Left renal cortex interstitium (tissue), 4 donors: ENCODE measurements at places on chromosomes 12 and 14. TPM values are rescaled to one million over a fixed set of nuclear protein-coding genes. Genes with fewer than 3 reads are reported as not detected.

The CDH24 gene
- polyA plus RNA-seq = 13.1 TPM

The PPTC7 gene
- 22.1 TPM for polyA plus RNA-seq

The OXA1L gene
- 121 TPM for polyA plus RNA-seq

The KRT2 gene
- polyA plus RNA-seq = not detected

The SPTB gene
- polyA plus RNA-seq = 13.1 TPM

The RPGRIP1 gene
- 0.74 TPM for polyA plus RNA-seq

The GPRC5A gene
- polyA plus RNA-seq = 6.8 TPM

The PPP4R4 gene
- polyA plus RNA-seq = 0.25 TPM

The RAD9B gene
- polyA plus RNA-seq = 1.6 TPM

The C3AR1 gene
- 3.2 TPM for polyA plus RNA-seq

The PPFIA2 gene
- 7.2 TPM for polyA plus RNA-seq

The SAMD15 gene
- 6.7 TPM for polyA plus RNA-seq

The SYCP3 gene
- polyA plus RNA-seq = 0.95 TPM

The JPH4 gene
- 10.7 TPM for polyA plus RNA-seq

The DAO gene
- polyA plus RNA-seq = 0.87 TPM

The ARHGAP9 gene
- 3.8 TPM for polyA plus RNA-seq

The NACA gene
- 1,916 TPM for polyA plus RNA-seq
